Stimulated activated CD4-positive, alpha-beta T cell treated with anti-CD3 and anti-CD28 coated beads, Interleukin-1b, Interleukin-23, amount 100 ng/mL, for 4 hours (primary cell): ENCODE measurements at places on chromosomes 2 and 18.

- DNase-seq = no peak
Observed at GRCh38 chr2:138602166-138602460, 100.5 kb downstream of the SPOPL start.

- DNase-seq = no peak
Observed at GRCh38 chr2:171718720-171719119, 31.5 kb downstream of the DYNC1I2 start.

- no peak for DNase-seq
Observed at GRCh38 chr2:223050900-223051504, 988 bp upstream of the KCNE4 start.

GRCh38 chr2:16387461-16387984, 278.1 kb downstream of the CYRIA start:
- DNase-seq = no peak

DNA sequence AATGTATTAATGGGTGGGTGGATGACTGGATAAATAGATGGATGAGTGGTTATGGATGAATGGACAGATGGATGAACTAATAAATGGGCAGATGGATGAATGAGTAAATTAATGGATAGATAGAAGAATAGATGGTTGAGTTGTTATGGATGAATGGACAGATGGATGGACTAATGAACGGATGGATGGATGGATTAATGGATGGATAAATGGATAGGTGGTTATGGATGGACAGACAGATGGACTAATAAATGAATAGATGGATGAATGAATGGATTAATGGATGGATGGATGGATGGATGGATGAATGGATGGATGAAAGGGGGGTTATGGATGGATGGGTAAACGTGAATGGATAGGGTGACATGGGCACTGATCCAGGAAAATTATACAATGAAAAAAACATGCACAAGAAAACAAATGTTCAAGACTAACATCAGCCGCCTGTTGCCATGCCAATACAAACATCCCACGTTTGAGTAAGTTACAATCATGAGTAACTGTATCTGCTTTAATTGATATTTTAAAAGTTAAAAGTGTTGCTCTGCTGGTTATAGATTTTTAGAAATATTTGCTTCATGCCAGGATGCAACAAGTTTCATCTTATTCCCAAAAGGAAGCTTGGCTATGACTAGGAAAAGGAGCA, 20.8 kb downstream of the PXDN start:
- no peak for DNase-seq

GRCh38 chr2:215736653-215737290, 276.6 kb downstream of the MREG start:
- no peak for DNase-seq

DNA sequence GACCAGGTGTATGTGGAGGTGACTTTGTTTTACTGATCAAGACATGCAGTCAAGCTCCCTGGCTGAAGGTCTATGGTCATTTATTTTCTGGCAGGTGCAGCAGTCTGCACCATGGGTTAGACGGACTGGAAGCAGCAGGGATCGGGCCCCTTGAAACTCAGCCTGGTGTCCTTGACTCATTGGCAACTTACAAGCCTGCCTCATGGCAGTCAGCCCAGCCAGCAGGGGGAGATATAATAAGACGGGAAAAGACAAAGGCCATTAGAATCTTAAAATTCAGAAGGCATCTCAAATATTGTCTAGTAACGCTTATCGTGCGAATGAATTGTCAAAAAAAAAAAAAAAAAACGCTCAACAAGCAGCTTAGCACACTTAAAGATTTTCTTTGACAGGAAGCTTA, 308.2 kb downstream of the EN1 start:
- DNase-seq = no peak

DNA sequence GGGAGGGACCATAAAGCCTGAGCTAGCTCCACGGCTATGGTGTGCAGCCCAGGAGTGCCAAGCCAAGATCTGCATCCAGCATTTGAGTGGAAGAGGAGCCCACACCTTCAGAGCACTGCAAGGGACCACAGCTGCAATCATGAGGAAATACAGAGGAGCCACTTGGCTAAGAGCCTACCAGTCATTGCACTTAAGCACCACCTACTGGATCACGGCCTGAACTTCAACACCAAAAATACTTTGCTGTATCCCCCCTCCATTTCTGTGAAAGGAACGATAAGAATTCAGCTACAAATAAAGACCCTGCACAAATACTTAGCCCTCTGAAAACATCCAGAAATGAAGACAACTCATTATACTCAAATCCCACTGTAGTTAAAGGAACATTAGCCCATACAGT, 545.3 kb downstream of the TSN start:
- DNase-seq = no peak

DNA sequence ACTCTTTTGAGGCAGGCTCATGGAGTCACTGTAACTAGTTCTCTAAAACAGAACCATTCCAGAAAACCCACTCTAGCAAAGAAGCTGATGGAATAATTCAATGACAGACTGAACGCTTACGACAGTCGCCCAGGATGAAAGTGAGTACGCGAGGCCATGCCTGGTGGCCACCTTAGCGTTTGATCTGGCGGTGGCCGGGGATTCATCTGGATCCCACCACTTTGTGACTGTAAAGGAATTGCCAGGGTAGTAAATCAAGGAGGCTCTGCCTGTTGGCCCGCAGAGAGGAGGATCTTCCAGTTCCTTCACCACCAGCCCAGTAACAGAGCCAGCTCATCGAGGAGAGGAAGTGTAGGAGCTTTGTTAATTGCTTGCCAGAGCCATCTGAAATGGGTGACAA, 34.6 kb downstream of the GREB1 start:
- DNase-seq = no peak

DNA sequence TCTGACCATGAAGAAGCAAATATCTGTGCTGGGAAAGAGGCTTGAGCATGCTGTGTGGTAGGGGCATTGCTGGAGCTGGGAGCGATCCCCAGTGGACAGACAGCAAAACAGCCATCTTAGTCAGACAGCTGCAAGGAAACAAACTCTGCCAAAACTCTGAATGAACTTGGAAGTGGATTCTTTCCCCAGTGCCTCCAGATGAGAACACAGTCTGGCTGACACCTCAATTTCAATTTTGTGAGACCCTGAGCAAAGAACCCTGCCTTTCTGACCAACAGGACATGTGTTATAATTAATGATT, 23.2 kb upstream of the FAP start:
- no peak for DNase-seq

- DNase-seq = no peak
Observed at GRCh38 chr2:152089238-152089637, 9.6 kb downstream of the CACNB4 start.
